Activated CD8-positive, alpha-beta T cell treated with anti-CD3 and anti-CD28 coated beads for 36 hours (primary cell): ENCODE measurements at places on chromosomes 16 and 17. TPM values are rescaled to one million over a fixed set of nuclear protein-coding genes. Genes with fewer than 3 reads are reported as not detected.

DNA sequence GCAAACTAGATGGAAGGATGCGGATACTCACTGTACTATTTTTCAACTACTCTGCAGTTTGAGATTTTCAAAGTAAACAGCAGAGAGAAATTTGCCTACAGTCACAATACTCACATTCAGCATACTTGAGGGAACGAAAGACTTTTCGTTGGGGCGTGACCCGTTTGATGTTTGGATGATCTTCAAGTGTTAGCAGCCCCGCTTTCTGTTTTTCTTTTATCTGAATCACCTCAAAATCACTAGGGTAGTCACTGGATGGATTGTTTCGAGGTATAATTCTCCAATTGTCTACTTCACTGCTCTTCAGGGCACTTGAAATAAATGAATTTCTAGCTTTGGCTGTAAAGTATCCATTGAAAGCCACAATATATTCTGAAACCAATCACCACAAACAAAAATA, 17.8 kb downstream of the MBTPS1 start:
- no peak for DNase-seq

DNA sequence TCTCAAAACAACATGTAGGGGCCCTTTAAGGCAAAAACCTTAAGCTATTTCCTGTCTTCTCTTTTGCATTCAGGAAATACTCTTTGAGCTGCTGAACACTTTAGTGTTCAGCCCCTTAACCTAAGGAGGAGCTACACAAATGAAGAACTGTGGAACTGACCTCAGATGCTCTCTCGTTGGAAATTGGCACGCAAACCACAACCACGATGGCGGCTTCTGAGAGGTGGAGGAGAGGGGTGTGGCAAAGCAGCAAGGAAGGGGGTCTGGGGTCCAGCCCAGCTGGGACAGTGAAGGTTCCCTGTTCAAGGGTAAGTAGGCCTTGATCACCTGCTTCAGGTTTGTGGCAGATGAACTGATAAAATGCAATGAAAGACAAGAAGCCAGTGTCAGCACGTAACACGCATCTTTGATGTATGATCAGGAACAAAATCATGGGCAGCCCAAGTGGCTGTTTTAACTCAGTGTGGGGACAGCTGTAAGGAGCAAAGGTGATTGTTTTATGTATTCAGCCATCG, 291.6 kb upstream of the TNRC6C start:
- DNase-seq: peak; percentile 91

DNA sequence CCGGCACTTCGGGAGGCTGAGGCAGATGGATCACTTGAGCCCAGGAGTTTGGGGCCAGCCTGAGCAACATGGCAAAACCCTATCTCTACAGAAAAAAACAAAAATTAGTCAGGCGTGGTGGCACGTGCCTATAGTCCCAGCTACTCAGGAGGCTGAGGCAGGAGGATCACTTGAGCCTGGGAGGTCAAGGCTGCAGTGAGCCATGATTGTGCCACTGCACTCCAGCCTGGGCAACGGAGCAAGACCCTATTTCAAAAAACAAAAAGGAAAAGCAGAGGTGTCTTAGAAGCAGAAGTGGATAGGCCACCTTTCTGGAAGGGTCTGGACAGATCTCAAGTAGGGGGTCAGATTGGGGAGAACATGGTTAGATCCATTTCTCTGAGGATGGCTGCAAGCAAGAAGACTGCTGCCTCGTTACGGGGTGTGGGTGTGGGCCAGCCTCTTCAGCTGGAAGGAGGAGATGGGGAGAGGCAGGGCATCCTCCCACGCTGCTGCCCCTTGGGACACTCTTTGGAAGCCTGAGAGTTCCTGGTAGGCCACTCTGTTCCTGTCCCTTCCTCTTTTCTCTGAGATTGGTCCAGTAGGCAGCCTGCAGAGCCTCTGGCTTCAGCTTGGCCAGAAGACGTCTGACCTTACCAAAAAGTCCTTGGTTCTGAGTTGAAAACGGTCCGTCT, 208.0 kb downstream of the MSI2 start:
- no peak for DNase-seq

DNA sequence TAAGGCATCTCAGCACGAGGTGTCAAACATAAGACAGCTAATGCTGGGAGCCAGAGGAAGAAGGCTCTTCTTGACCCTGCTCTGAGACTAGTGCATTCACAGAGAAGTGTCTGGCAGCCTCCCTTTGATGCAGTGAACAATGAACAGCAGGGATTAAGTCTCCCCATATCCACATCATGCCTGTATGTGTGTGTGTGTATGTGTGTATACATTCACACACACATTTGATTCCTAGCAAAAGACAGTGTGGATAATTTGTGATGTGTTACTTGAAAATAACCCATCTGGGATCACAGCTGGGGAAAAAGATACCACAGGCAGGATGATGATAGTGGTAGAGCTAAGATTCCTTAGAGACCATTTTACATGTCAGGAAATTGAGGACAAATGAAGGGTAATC, 485.9 kb upstream of the GOT2 start:
- no peak for DNase-seq

GRCh38 chr16:55756963-55757362, 75.9 kb downstream of the CES1 start:
- DNase-seq: no peak

DNA sequence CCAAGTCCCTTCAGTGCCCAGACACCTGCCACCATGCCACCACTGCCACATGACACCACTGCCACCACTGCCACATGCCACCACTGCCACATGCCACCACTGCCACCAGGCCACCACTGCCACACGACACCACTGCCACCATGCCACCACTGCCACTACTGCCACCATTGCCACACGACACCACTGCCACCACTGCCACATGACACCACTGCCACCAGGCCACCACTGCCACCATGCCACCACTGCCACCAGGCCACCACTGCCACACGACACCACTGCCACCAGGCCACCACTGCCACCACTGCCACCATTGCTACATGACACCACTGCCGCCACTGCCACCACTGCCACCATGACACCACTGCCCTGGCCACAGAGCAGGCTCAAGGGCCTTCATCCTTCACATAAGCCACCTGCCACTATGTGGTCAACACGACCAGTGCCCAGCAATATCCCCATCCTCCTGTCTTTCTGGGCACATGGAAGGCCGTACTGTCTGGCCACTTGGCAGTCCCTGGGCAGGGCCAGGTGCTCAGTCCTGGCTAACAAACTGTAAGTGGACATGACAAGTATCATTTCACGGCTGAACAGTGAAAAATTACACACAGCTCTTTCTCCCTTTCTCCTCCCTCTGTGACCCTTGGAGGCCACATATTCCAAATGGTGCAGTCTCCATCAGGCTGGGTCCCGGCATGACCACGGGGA, 33.1 kb downstream of the ABR start:
- DNase-seq: no peak

DNA sequence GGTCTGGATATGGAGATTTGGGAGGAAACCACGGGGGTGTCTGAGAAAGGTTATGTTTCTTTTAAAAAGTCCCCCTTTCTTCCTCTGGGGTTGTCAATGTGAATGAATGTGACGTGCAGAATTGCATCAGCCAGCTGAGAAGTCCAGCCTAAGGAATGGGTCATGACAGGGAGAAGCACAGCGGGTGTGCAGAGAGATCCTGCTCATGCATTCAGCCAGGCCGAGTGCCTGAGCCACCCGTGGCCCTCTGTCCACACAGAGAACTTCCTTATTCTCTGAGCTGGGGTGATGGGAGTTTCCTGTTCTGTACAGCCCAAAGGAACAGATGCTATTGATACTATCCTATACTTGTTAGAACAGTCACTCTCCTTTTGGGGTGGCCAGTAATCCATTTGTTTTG, 117.9 kb downstream of the CPPED1 start:
- DNase-seq: no peak

GRCh38 chr16:10617662-10618420, 37.4 kb upstream of the EMP2 start:
- DNase-seq: no peak

DNA sequence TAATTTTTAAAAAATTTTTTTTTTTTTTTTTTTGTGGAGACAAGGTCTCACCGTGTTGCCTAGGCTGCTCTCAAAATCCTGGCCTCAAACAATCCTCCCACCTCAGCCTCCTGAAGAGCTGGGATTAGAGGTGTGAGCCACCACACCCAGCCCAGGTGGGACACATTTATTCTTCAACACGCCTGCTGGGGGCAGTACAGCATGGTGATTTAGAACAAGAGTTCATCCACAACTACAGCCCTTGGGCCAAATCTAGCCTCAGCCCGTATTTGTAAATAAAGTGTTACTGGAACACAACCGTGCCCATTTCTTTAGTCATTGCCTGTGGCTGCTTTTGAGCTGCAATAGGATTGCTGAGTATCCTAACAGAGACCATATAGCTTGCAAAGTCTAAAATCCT, 92.8 kb downstream of the KATNIP start:
- DNase-seq: peak; percentile 15

DNA sequence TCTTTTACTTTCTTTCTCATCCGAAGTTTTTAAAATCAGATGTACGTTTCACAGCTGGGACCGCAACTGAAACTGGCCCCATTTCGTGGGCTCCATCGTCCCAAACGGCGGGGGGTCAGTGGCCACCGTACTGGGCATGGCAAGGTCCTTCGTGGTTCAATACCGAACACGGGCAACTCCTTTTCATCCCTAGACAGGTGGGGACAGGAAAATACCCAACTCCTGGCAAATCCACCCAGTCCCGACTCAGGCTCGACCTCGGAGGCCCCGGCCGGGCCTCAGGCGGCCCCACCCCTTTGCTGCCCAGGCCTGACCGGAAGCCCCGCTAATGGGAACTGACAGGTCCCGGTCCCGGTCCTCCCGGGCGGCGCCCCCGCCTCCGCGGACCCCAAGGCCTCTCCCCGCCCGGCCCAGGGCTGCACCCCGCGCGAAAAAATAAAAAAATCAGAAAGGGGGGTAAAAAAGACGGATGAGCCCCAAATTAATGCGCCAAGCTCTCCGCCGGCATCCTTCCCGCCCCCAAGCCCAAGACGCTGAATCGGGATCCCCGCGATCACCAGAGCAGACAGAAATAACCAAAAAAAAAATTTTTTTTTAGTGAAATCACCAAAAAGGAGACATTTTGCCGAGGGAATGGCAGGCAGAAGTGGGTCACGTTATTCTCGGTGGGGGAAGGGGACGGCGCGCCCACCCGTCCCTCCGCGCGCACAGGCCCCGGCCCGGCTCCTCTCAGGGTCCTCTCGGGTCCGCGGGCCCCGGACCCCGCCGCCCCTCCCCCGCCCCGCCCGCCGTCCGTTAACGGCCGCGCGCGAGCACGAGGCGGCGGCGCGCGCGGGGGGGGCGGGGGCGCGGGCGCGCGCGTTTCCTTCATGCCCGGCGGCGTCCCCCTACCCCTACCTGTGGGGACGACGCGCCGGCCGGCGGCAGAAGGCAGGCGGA, 562 bp downstream of the ZC3H7A start:
- DNase-seq: no peak

DNA sequence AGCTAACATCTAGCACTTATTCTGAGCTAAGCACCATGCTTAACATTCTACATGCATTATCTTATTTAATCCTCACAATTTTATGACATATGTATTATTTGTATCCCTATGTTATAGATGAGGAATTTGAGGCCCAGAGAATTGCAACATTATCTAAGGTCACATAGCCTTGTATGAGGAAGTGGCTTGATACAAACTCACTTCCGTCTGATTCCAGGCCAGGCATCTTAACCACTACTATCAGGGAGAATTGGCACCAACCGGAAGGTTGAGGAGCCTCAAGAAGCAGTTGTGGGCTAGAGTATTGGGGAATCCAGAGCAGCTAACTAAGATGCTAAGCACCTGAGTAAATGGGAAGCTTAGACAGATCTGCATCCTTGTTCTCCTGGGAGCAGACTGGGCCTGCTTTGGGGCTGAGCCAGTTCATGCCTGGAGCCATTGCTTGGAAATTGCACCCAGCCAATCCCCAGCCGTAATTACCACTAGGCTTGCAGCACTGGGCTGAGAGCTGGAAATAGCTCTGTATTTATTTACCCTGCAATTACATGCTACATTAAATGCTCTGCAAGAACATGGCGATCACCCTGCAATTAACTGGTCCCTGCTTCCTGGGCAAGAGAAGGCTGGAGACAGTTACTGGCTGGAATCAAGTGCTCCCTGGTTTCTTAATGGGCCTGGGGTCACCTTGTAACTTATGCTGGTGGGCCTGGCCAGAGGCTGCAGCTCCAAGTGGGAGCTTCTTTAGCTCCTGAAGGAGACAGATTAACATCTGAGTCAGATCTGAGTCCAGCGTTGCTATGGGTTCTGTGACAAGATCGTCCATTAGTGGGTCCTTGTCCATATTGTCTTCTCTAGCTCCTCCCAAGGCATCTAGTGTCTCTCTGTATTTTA, 273.1 kb upstream of the CCL2 start:
- no peak for DNase-seq

GRCh38 chr16:55439101-55439690, 39.8 kb upstream of the MMP2 start:
- no peak for DNase-seq

GRCh38 chr16:10206215-10206614, 24.0 kb upstream of the GRIN2A start:
- DNase-seq: no peak

- no peak for DNase-seq
Measured at GRCh38 chr17:17254036-17254435, 17.1 kb upstream of the FLCN start.

DNA sequence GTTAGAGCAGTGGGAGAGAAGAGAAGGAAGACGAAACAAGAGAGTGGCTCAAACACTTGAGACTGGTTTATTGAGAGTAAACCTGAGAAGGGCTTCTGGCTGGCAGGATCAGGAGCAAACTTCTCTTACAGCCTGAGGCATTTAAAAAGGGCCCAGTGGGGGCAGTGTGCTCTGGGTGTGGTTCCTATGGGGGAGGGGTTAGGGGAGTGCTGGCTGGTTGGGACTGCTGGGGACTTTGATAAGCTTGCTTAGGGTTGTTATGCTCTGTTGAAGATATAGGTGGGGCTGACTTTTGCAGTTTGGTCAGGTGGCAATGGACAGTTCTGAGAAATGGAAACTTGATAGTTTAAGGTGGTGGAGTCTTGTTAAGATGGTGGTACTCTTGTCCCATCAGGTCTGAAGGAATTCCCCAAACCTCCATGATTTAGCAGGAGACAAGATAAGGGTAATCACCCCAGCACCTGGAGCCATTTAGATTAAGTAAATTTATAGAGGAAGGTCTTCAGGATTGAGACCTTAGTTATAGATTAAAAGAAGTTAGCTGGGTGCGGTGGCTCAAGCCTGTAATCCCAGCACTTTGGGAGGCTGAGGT, 79.3 kb downstream of the EMP2 start:
- peak; percentile 16 for DNase-seq

GRCh38 chr17:33870936-33871335, 384.1 kb upstream of the CCL2 start:
- DNase-seq: no peak

- peak; percentile 26 for DNase-seq
Measured at GRCh38 chr17:49787884-49788477, 500 bp upstream of the KAT7 start.

Gene SMPD3
- total RNA-seq: 0.63 TPM

Gene ZNHIT3
- 50.5 TPM for total RNA-seq

Gene ARHGAP44
- total RNA-seq: 0.22 TPM

Gene HOXB13
- total RNA-seq: not detected

Gene PIRT
- not detected for total RNA-seq

Gene PRSS22
- not detected for total RNA-seq

Gene CEP295NL
- not detected for total RNA-seq

Gene RGS9
- 1.9 TPM for total RNA-seq

Gene IL32
- total RNA-seq: 971 TPM

Gene ABCA10
- not detected for total RNA-seq
